ENCODE measurements at places on chromosomes 12 and 14.

DNA sequence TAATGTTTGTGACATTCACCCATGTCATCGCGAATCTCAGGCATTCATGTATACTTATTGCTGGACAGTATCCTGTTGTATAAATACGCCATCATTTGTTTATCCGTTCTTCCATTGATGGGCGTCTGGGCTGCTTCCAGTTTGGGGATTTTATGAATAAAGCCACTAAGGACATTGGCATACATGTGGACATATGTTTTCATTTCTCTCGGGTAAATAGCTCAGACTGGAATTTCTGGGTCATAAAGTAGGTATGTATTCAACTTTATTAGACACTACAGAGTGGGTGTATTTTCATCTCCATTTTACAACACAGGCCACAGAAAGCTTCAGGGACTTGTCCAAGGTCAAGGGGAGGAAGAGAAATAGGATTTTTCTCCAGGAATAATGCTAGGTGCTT, 48.9 kb downstream of the HRK start:
- DNase-seq = no peak

DNA sequence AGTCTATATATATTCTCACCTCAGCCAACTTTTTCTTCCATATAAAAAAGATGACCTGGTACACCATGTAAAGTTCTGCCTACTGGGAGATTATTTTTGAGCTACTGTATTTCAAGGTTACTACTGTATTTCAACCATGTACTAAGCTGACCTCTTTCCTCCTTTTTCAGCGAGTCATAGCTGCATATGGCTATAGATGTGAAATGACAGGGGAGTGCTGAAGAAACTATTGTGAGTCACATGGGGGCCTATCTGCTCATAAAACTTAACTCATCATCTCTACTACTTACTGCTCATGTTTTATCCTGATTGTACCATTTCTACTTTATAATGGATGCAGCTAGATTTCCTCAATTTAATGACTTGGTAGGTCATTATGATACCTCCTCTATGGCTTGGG, 571.4 kb upstream of the ATP2B1 start:
- no peak for DNase-seq

DNA sequence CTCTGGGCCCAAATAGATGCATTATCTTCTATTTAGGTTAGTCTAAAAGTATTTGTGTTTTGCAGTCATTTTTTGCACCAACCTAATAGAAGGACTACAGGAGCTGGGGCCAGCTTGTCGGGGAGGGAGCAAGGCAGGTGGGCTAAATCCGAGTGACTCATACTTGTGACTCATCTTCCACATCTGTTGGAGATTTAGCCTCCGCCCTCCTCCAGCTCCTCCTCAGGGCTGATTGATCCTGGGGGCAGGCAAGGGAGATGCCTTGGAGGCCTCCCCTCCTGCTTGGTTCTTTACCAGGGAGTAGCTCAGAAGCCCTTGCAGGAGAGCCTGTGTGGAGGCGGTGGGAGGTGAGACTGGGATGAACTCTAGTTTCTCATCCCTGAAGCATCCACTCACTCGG, 27.9 kb downstream of the RHOF start:
- no peak for DNase-seq

GRCh38 chr14:51398898-51399297, 158.9 kb downstream of the TMX1 start:
- DNase-seq = no peak

GRCh38 chr12:59320112-59320511, 275.7 kb upstream of the SLC16A7 start:
- DNase-seq = no peak

DNA sequence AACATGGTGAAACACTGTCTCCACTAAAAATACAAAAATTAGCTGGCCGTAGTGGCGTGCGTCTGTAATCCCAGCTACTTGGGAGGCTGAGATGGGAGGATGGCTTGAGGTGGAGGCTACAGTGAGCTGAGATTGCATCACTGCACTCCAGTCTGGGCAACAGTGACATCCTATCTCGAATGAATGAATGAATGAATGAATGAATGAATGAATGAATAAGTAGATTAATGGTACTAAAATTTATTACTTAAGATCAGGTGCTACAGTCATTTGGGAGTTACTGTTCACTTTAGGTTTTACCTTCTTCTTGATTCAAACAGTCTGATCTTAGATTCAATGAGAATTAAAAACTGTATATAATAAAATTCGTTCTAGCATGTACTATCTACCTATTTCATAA, 31.6 kb upstream of the WDR89 start:
- no peak for DNase-seq

GRCh38 chr12:19288603-19289244, 150.6 kb upstream of the AEBP2 start:
- DNase-seq = peak; percentile 38

GRCh38 chr14:104424406-104425072, 155.0 kb upstream of the C14orf180 start:
- no peak for DNase-seq

DNA sequence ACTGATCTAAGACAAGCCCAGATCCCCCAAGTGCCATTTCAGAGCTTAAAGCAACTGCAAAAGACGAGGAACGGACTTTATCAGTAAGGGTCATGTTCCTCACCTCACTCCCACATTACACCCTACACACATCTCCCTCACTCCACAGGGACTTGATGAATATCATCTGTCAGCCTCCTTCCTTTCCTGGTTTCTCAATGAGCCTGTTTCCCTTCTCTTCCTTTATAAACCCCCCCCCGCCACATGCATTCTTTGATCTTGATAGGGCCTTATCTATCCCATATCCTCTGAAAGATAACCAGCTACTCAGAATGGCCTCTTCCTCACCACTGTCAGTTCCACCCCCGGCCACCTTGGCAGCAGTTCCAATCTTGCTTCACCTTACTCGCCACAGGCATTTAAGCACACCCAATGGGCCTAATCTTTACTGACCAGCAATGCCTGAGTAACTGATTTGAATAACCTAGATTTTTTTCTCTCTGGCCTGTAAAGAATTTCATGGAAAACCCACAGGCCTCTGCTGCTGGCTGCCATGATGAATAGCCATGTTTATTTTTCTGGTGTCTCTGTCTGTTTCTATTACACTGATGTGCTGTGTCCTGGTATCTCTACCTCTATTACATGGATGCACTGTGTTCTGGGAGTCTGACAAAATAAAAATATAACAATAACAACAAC, 138.7 kb downstream of the PHLDA1 start:
- no peak for DNase-seq

- no peak for DNase-seq
Measured at GRCh38 chr14:50659327-50659974, 8.7 kb downstream of the SAV1 start.

DNA sequence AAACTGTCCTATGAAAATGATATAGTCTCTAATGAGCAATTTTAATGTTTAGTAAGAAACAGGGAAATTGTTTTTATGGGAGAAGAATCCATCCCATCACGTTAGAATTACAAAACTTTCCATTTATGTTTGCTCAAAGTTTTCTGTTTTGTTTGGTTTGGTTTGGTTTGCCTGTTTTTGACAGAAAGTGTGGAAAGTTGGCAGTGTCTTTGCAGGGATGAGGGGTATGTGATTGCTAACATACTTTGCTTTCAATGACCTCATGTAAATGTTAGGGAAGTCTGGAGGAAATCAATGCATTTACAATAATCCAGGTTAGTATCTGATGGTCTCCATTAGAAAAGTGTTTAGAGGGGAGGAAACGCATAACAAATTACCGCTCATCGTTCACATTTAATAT, 12.3 kb upstream of the NAV3 start:
- no peak for DNase-seq

DNA sequence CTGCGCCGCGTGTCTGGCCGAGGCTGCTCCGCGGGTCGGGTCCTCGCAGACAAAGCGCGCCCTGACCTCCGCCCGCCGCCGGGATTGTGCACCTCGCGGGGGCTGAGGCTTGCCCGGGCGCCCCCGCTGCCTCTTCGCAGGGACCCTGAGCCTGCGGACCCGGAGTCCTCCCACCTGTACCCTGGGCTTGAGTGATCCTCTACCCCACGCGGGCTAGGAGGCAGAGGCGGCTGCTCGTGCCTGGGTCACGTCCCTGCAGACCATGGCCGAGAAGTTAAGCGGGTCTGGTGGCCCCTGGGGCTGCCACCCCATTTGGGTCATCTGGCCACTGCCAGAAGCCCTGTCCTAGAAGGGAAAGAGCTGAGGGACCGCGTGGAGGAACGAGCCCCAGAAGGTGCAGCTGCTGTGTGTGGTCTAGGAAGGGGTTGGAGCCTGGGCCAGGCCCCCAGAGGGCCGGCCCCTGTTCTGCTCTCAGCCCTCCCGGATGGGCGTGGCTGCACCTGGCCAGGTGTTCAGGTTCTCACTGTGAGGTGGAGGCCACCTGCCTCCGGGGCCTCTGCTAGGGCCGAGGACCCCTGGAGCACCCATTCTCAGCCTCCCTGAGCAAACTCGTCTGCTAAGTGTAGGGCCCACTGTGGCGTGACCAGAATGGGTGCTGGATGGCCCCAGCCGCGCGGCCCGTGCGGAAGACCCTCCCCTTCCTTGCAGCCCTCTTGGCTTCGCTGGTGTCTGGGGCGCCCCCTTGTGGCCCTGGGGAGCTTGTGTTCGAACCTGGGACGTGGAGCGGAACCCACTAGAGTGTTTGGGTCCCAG, 49.6 kb downstream of the LRCOL1 start:
- peak; percentile 82 for DNase-seq

DNA sequence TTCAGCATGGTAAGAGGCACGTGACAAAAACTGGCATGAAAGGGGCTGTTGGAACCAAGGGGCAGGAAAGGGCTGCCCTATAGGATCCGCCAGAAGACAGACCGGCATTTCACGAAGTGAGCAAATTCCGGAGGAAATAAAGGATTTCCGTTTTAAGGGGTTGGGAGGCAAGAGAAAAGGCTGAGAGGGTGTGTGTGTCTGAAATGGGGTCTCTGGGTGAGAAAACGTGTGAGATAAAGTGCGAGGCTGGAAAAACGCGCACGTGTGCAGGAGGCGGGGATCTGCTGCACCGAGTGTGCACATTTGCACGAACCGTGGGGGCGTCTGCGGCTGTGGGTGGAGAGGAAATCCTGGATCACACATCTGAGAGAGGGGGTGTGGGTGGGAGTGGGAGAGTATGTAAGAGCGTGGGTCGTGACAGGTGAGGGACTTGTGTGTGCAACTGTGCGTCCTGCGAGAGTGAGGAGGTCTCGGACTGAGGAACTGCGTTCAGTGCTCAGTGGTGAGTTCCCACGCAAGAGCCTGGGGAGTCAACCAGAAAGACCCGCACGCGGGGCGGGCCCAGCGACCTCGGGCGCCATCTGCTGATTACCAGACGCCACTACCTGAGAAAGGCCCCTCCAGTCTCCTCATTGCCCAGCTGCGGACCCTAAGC, 37.0 kb upstream of the P2RX7 start:
- peak; percentile 75 for DNase-seq

- DNase-seq = no peak
Measured at GRCh38 chr12:80189241-80189640, 89.9 kb downstream of the OTOGL start.

GRCh38 chr12:131118371-131118770, 164.7 kb downstream of the ADGRD1 start:
- no peak for DNase-seq

GRCh38 chr12:69062621-69063237, 129.8 kb upstream of the CPM start:
- no peak for DNase-seq

DNA sequence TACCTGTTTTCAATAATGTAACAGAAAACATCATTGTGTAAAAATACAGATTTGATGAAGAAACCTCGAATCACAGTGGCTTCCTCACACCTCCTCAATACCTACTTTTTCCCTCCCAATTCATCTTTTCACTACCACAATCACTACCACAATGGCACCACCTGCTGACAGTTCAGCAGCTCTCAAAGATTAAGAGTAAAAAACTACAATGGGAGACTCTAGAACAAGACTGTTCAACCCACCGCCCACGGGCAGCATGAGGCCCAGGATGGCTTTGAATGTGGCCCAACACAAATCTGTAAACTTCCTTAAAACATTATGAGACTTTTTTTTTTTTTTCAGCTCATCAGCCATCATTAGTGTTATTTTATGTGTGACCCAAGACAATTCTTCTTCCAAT, 15.2 kb downstream of the MED6 start:
- DNase-seq = no peak

GRCh38 chr12:42704810-42705401, 115.4 kb upstream of the PRICKLE1 start:
- DNase-seq = no peak

- no peak for DNase-seq
Measured at GRCh38 chr12:101597164-101597563, 2.4 kb downstream of the MYBPC1 start.

- DNase-seq = no peak
Measured at GRCh38 chr12:30423330-30423729, 272.3 kb downstream of the IPO8 start.

GRCh38 chr14:80664576-80664975, 277.0 kb downstream of the CEP128 start:
- no peak for DNase-seq

DNA sequence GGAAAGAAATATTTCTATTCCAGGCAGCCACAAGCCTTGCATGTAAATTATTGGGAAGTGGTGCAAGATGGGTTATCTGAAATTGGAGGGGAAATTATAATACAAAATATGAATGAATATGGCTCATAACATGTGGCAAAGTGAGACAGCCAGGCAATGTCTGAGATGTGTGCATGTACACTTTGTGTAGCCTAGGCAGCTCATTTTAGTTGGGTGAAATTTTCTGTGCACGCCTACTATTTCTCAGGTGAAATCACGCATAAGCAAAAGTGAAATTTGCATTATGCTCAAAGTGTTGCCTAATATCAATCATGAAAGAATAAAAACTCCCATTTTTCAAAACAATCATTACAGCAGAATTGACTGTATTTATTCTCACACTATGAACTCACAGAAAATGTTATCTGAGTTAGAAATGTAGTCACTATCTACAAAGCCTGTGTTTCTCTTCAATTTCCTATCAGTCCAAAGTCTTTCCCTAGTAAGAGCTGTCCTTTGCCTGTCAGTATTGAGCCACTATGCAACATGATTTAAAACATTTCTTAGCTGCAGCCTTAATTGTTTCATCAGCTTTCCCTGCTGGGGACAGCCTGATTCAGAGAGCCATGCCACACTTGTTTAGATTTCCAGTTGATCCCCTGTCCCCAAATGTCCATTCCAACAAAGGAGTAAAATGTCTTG, 80.7 kb downstream of the EPS8 start:
- no peak for DNase-seq

DNA sequence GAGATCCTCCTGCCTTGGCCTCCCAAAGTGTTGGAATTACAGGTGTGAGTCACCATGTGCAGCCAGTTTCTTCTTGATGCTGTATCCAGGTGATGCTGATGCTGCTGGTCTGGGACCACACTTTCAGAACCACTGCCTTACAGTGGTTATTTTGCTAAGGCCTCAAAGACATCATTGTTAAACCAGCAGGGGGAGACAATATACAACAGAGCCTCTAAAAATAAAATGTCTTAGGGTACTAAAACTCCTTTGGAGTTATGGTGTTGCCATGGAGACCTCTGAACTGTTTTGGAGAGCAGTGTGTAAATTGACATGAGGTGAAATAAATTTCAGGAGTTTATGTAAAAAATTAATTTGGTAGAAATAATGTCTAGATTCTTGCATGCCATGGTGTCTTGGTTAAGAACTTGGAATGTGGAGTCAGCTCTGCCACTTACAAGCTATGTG, 1.1 kb upstream of the ARG2 start:
- DNase-seq = peak; percentile 72

- DNase-seq = no peak
Measured at GRCh38 chr12:93565760-93566159, 6.7 kb upstream of the SOCS2 start.

GRCh38 chr12:9649532-9649940, 20.0 kb upstream of the CLEC2D start:
- peak; percentile 65 for DNase-seq

GRCh38 chr14:94164685-94165431, 9.3 kb upstream of the PPP4R4 start:
- no peak for DNase-seq

All from GM12865 (cell line).